ENCODE measurements at places on chromosomes 16 and 17. TPM values are rescaled to one million over a fixed set of nuclear protein-coding genes. Genes with fewer than 3 reads are reported as not detected.

ZPBP2 gene
- total RNA-seq = not detected

HOXB6 gene
- total RNA-seq = not detected

GRCh38 chr17:27895123-27895895 is 2.1 kb upstream of the LYRM9 start:
- DNase-seq = no peak

GRCh38 chr16:17396762-17397498 is 73.8 kb downstream of the XYLT1 start:
- no peak for DNase-seq

GRCh38 chr16:68444056-68444657 is 4.2 kb downstream of the SMPD3 start:
- peak; percentile 39 for DNase-seq

DNA sequence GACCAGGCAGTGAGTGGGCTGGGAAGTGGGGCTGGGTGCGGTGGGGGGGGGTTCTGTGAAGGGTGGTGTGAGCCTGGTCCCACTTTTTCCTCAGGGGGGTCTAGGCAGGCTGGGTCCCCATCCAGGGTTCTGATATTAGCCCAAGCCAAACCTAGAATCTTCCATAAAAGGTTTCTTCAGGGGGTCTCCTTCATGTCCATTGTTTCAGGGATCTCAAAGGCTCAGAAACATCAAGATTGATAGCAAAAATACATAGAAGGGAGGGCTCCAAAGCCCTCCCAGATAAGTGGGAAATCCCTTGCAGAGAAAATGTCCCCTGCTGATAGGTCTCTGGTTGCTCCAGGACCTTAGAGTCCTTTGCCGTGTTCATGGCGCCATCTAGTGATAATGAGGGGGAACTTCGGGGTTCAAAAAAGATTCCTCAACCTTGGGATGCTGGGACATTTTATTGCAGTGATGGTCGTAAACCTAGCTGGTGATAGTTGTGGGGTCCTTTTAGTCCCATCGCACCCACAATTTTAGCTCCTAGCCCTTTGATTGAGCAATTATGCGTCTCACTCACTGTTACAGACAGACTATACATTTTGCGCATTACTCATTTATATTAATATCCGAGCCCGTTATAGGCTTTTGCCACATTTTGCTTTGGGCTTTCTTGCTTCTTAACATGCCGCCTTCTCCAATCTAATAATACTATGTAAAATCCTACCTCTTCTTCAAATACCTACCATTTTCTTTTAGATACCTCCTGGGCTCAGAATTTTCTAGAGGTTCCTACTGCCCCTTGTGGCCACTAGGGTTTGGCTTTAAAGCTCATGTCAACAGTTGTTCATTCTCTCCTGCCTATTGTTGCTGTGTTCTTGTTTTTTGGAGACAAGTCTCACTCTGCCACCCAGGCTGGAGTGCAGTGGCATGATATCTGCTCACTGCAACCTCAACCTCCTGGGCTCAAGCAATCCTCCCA is 35.1 kb downstream of the IGF2BP1 start:
- peak; percentile 58 for DNase-seq

DNA sequence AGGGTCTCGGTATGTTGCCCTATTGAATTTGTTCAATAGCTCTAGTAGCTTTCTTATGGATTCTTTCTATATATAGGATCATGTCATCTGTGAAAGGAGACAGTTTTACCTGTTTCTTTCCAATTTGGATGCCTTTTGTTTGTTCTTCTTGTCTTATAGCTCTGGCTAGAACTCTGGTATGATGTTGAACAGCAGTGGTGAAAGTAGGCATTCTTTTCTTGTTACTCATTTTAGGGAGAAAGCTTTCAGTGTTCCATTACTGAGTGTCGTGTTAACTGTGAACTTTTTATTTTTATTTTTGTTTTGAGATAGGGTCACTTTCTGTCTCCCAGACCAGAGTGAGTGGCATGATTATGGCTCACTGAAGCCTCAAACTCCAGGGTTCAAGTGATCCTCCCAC is 21.2 kb downstream of the EFCAB5 start:
- DNase-seq = no peak

DNA sequence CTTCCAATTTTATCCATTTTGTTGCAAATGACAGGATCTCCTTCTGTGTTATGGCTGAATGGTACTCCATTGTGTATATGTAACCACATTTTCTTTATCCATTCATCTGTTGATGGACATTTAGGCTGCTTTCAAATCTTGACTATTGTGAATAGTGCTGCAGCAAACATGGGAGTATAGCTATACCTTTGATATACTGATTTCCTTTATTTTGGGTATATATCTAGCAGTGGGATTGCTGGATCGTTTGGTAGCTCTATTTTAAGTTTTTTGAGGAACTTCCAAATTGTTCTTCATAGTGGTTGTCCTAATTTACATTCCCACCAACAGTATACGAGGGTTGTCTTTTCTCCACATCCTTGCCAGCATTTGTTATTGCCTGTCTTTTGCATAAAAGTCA is 67.8 kb downstream of the BRIP1 start:
- DNase-seq = no peak

DNA sequence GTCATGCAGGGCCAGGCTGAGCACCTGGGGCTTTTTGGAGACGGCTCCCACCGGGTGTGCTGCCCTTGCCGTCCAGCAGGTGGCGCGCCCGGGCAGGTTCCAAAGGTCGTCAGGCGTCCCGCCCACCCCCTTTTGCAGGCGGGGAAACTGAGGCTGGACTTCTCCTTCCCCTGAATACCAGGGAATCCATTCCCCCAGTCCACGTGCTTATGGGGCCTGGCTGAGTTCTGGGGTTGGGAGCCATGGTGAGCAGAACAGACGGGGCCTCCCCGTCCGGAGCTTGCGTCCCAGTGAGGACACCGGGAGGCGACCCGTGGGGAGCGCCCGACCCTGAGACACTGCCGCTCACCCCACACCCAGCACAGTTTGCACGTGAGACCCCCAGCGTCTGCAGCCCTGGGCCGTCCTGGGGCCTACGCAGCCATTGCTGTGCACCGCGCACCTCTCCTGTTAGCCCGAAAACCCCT is 51.8 kb upstream of the JPH3 start:
- no peak for DNase-seq

- DNase-seq = no peak
Observed at GRCh38 chr16:13517841-13518240, 402.1 kb upstream of the ERCC4 start.

DNA sequence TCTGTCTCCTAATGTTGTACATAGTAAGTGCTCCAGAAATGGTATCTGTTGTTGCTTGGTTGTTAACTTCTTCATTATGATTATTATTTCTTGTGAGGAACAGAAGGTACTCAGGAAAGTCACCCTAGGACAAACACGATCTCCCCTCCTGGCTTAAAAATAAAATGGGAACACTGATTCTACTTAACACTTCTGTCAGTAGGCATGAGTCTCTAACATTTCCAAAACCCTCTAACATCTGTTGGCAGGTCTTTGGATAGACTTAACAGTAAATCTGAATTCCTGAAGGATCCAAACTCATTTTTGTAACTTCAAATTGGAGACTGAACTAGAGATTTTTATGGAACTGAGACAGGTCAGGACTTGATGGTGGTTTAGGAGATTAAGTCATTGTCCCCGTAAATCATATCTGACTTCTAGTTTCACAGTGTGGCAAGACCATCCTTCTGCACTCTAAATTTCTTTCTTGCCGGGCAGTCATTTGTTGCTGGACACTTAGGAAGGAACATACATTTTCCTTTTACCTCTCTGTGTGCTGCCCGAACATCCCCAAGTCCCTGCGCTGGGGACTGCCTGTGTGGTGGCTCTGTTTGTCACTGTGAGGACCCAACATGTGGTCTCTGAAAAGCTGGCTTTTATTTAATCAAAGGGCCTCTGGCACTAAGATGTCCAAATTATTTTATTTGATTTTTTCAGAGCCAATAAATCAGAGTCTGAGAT is 149.9 kb downstream of the NPIPB5 start:
- DNase-seq = no peak

GRCh38 chr16:51500306-51500705 is 349.2 kb upstream of the SALL1 start:
- DNase-seq = peak; percentile 40

GRCh38 chr17:18319604-18320256 is 4.6 kb downstream of the SMCR8 start:
- peak; percentile 46 for DNase-seq

DNA sequence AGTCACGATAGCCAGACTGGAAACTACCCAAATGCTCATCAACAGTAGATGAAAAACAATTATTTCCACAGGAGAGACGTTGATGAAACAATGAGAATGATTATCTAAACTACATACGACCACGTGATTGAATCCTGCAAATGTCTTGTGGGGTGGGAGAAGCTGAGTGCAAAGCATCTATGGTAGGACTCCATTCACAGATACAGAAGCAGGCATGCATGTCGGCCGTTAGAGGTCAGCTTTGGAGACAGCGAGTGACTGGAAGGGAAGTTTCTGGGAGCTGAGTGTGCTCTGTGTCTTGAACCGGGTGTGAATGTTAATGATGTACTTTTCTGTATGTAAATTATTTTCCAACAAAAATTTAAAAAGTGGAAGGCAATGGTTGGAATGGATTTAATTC is 71.5 kb upstream of the DNAJA2 start:
- DNase-seq = no peak

DNA sequence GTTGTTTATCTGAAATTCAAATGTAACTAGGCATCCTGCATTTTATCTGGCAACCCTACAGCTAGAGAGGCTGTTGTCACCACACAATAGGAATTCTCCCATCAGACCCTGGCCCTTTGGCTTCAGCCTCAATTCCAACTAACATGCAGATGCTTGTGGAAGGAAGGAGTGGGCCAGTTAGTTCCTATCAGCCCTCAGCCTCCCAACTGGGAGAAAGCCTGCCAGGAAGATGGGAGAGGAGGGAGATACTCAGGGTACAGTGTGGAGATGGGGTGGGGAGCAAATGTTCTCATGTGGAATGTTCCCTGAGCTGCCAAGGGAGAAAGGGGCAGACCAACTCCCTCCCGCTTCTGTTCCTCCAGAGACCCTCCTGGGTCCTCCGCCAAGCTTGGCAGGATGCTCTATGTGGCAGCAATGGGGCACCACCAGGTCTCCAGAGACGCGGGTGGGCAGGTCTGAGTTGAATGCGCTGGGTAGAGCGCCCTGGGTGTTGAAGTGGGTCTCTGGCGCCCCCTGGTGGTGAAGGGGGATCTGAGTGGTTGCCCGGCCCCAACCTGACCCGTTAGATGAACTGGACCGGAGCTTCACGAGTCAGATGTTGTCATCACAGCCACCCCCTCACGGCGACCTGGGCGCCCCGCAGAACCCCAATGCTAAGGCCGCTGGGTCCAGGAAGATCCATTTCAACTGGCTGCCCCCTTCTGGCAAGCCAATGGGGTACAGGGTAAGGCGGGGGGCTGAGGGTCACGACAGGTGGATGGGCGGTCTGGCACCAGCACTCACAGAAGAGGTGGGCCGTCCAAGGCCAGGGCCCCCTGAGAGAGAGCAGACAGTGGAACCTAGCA is 15.2 kb downstream of the GALK1 start:
- peak; percentile 33 for DNase-seq

GRCh38 chr16:49183911-49184310 is 97.7 kb downstream of the CBLN1 start:
- DNase-seq = peak; percentile 35

Measured in bronchial epithelial cell (primary cell).